ENCODE measurements at places on chromosomes 1 and 21.

DNA sequence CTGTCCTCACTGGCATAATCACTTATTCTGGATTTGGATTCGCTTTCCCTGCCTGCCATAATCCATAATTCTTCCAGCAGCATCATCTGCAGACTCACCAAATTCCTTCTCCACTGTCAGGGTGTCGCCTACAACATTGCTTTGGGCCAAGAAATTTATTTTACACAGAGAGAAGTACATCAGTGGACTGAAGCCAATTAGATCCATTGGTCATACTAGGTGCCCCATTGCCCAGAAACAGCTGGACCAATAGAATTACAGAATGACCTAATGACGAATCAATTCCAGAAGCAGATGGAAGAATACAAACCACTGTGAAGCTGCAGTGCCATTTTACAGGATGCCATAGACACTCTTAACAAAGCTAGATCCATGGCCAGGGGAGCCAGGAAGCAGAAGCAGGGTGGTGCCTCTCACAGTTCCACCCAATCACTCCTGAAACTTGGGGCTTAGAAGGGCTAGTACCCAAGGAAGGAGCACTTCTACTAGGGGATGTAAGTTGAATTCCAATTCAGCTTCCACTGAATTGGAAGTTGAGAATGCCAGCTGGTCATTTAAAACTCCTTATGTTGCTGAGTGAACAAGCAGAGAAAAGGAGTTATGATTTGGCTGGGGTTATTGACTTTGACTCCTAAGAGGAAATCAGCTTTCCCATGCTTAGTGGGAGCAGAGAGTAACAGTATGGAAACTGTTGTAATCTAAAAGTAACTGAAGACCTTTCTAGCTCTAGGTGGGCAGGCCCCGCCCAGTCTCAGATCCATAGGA, 44.0 kb downstream of the EDN2 start:
- DNase-seq: no peak

DNA sequence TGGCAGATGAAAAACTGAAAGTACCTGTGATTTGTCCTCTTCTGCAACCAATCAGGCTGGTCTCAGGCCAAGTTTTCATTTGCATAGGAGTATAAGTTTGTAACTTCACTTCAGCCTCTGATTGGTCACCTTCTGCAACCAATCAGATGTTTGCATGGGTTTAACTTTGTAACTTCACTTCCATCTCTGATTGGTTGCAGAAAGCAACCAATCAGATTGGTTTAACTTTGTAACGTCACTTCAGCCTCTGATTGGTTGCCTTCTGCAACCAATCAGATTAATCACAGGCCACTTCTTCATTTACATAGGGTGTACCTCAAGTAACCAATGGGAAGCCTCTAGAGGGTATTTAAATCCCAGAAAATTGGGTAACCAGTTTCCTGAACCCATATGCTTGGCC, 18.9 kb upstream of the TUT4 start:
- no peak for DNase-seq

DNA sequence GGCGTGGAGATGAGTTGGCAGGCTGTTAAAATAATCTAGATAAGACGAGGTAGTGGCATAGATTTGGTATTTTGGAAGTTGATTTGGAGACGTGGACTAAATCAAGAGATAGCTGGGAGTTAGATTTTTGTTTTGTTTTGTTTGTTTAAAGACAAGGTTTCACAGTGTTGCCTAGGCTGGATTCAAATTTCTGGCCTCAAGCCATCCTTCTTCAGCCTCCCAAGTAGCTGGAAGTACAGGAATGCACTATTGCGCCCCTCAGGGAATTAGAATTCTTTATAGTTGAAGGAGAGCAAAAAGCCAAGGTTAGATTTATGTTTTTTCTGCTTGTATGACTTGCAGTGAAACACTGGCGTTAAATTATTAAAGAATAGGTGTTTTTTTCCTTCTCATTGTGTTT, 22.3 kb upstream of the SNRPE start:
- DNase-seq: no peak

DNA sequence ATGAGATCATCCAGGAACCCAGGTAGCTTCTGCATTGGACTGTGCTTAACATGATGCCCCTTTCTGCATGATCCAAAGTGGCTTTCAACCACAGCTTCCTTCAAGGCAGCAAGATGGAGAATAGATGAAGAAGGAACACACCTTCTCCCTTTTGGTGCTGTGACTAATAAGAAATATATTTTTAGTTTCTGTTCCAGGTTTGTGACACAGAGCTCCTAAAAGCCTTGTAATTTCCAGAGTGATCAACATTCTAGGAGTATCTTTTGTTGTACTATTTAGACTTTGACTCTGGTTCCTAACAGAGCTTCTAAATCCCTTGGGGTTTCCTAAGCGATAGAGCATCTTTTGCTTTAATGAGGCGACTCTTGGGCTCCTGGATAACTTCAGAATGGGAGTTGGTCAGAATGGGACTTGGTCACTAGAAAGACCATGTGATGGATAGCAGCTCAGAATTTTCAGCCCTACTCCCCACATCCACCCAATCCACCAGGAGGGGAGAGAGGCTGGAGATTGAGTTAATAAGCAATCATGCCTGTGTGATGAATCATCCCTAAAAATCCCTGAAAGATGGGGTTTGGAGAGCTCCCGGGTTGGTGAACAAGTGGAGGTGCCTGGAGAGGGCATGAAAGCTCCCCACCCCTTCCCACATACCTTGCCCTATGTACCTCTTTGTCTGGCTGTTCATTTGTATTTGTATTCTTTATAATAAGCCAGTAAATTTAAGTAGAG, 134.8 kb downstream of the FGGY start:
- DNase-seq: no peak

- DNase-seq: no peak
Measured at GRCh38 chr1:210978316-210978973, 155.5 kb downstream of the KCNH1 start.

- DNase-seq: no peak
Measured at GRCh38 chr1:211683396-211684297, 8.2 kb upstream of the NEK2 start.

DNA sequence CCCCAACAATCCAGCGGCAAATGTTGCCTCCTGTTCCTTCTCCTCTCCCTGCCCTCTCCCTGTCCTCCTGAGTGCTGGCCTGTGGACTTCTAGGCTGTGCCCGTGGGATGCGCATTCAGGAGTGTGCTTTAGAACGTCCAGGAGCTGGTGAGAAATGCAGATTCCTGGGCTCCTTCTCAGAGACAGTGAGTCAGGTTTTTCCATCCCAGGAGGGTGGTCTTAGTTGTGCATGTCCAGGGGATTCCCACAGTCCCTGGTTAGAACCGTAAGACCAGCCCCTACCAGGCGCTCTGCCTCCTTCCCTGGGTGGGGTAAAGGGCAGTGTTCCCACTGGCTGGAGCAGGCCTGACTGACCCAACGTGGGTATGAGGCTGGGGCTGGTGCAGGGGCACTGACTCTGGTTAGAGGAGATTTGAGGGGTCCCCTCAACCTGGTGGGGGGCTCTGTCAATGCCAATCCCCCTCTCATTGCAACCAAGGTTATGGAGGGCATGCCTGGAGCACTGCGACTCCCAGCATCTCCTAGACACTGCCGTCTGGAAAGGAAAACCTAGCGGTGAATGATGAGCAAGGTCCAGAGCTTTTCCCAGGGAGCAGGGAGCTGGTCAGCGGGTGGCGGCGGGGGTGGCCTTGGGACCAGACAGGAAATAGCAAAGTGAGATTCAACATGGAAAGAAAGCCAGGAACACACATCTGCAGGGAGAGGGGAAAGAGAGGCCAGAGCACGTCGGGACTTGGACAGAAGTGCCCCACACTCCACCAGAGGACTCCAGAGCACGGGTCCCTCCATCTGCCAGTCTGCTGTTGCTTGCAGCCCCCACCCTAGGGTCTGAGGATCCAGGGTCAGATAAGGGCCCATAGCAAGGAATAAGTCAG, 38.5 kb downstream of the HSPG2 start:
- DNase-seq: no peak

DNA sequence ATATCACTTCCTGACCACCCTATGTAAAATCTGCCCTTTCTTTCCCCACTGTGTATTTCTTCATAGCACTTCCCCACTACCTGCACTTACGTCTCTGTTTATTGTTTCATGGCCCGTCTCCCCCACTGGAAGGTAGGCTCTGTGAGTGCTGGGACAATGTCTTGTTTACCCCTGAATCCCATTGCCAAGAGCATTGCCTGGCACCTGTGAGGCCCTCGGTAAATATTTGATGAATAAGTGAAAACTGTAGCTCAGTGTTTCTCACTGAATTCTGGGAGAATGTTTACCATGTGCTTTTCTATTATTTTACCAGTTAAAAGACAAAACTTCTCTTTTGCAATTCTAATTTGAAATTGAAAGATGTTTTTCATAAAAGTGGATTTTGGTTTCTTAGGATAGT, 11.8 kb downstream of the NFASC start:
- no peak for DNase-seq

DNA sequence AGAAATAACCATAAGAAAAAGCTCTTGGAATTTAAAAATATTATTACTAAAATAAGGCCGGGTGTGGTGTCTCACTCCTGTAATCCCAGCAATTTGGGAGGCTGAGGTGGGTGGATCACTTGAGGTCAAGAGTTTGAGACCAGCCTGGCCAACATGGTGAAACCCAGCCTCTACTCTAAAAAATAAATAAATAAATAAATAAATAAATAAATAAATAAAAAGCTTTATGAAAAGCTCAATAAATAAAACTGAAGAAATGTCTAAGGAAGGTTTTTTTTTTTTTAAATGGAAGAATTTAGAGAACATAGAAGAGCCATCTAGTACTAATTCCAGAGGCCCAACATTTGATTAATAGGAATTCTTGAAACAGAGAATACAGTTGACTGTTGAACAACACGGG, 249.1 kb upstream of the PROX1 start:
- DNase-seq: no peak

DNA sequence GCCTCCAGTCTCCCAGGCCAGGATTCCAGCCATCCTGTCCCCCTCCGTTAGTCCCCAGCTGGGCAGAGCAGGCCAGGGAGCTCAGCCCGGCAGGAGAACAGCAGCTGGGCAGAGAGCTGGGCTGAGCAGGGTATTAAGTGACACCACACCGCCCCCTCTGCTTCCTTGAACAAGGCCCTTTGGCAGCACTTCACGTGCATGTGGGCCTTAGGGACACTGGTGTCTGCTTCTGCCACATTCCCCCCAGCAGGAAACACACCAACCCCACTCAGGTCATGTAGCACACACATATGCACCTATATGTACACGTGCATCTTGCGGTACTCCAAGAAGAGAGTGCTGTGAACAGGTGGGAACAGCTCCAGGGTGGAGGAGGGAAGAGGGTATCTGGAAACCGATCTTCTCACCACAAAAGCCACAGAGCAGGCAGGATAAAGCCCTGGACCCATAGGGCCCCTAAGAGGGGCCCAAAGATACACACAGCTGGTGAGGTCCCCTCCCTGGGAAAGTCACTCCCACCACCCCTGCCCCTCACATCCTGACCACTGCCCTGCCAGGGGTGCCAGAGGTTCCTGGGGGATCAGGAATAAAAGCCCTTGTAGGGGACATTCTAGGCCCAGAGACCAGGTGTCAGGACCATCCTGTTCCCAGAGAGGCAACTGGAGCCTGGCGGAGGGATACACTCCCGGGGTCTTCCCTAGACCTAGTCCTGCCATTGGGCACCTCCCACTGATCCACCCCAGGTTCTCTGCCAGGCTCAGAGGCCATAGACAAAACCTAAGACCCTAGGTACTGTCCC, 4.5 kb downstream of the EPHA2 start:
- DNase-seq: no peak

GRCh38 chr1:34266127-34266951, 89.6 kb downstream of the C1orf94 start:
- no peak for DNase-seq

- DNase-seq: peak; percentile 61
Measured at GRCh38 chr1:42937836-42938644, 20.6 kb downstream of the SLC2A1 start.

- DNase-seq: no peak
Measured at GRCh38 chr1:115113766-115114165, 24.5 kb upstream of the TSPAN2 start.

DNA sequence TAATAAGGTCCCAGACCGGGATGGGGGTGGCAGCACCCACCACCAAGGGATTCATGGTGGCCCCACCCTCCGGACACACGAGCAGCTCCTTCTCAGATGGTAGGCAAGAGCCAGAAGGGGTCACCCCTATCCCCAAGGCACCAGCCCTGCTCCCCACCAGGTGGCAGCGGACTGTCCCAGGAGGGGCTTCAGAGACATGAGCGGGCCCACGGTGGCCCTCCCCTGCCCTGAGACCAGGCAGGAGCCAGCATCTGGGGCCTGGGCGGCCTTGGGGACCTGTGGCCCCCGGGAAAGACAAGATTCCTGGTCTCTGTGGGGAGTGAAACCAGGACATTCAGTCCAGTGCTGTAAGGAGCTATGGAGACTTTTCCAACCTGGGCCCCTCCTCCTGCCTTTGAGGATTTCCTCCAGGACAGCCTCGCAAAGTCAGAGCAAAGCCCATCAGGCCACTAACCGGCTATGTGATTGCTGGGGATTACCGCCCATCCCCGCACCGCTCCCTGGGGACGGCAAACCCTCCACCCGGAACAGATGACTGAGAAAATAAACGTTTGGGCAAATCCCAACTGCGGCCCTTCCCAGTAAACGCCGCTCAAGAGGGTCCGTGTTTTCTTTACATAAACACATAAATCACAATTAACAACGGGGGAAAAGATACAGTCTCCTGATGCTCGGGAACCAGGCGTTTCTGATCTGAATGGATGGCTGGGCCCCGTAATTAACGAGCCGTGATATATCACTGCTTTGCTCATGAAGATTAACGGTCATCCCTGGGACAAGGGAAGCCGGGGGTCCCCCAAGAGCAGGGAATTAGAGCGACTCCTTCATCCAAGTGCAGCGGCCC, 50.9 kb upstream of the ARHGEF16 start:
- no peak for DNase-seq

GRCh38 chr1:15963968-15964648, 11.8 kb downstream of the ZBTB17 start:
- DNase-seq: peak; percentile 58

- no peak for DNase-seq
Measured at GRCh38 chr1:151841141-151841540, 1.5 kb upstream of the C2CD4D start.

DNA sequence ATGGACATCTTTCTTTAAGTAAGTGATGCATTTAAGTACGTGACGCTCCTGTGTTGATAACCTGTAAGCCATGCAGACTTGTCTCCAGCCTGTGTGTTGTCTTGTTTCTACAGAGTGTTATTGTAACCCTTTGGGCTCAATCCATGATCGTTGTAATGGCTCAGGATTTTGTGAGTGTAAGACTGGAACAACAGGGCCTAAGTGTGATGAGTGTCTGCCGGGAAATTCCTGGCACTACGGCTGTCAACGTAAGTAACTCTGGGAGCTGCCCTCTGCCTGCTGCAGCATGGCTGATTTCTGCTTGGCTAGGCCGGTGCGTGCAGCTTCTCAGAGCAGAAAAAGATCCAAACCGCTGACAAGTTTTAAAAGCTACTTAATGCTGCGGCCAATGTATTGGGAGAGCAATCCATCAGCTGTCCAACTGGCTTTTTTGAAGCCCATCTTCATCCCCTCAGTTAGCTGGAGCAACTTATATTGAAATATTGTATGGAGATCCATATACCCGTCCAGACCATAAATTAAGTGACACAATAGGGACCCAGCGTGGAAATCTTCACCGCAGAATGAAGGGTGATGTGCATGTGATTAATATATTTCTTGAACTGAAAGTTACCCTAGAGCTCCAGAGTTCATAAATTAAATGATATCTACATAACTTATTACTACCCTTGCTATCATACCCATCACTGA, 295.9 kb downstream of the NTNG1 start:
- DNase-seq: no peak
